ENCODE measurements at places on chromosomes 7 and 10.

DNA sequence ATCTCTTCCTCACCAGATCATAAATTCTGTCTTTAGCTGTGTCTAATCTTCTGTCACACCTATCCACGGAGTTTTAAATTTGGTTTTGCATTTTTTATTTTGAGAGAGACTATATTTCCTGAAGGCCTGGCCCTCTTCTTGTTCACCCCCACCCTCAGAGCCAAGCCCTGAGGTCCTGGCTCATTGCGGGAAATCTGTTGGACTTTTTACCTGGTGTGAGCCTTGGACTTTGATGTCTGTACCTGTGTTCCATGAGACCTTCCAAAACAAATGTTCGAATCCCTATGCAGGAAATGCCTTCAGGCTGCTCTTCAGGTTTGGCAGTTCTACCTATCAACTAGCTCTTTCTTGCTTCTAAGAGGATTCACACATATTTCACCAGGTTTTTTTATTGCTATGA, 175.2 kb upstream of the GRB10 start:
- DNase-seq: no peak

DNA sequence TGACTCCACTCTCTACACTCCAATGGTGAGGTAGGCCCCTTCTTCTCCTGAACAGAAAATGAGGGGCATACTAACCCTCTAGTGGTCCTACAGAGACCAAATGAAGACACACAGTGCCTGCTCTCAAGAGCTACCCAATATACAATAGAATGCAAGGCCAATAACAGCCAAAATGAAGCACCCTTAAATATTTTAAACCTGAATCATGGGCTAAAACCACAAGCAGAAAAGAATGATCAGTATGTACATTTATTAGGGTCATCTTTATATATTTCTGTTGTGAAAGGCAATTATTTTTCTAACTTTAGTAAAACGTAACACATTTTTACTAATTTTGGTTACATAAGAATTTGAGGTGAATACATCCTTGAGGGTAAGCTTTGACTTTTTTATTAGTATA, 49.9 kb upstream of the COL1A2 start:
- no peak for DNase-seq

- DNase-seq: no peak
Measured at GRCh38 chr10:62894156-62894555, 78.0 kb upstream of the EGR2 start.

- no peak for DNase-seq
Measured at GRCh38 chr7:35729061-35729783, 34.3 kb upstream of the HERPUD2 start.

GRCh38 chr10:128511284-128511683, 385.1 kb upstream of the MKI67 start:
- DNase-seq: no peak

DNA sequence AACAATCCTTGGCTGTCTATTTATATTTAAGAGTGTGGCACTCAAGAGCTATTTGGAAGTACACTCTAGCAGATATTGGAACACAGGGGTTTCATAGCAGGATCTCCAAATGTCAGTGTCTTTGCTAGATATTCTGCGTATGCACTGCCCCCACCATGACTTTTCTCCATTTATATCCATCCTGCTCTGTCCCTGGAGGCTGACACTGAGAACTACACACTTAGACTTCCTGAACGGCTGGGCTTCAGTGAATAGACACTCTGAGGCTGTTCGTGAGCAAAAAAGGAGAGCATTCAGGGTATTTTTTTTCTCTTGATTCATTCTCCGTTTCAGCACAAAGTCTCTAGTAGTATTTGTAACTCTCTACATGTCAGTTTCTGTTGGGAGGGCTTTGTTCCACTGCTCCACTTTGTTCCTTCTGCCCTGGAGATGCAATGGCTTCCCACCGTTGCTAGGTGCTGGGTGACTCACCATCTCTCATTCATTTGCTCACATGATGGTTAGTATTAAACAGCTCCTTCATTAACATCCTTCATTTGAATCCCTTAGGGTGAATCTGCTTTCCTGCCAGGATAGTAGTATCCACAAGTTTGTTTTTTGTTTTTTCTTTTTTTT, 155.9 kb upstream of the SLC13A1 start:
- DNase-seq: no peak

- peak; percentile 85 for DNase-seq
Measured at GRCh38 chr10:128047351-128047750, 78.9 kb downstream of the MKI67 start.

GRCh38 chr7:36266683-36267082, 113.6 kb downstream of the EEPD1 start:
- DNase-seq: peak; percentile 24

- no peak for DNase-seq
Measured at GRCh38 chr7:98300595-98301372, 19.3 kb downstream of the BRI3 start.

DNA sequence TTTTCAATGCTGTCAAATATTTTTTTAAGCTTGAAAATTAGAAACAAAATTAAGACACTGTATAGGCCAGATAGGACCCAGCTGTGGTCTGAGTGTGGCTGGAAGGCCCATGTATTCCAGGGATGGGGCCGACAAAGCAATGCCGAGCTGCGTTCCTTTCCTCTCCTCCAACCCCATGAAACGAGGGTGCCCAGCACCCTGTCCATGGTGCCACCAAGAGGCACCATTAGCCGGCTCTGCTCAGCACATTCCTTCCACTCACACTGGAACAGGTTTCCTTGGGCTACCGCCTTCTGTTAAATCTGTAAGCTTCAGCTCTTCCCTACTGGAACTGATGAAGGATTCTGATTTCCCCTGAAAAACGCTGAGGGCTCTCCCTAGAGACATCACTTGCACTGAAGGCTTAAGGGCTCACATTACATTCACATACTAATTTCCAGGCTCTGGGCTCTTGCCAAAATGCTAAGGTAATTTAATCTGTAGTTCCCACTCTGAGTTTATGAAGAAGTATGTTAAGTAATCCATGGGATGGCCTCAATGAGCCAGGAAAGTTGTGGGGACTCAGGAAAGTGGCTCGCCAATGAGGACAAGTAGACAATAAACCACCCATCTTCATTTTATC, 73.7 kb upstream of the CAMK2B start:
- no peak for DNase-seq

DNA sequence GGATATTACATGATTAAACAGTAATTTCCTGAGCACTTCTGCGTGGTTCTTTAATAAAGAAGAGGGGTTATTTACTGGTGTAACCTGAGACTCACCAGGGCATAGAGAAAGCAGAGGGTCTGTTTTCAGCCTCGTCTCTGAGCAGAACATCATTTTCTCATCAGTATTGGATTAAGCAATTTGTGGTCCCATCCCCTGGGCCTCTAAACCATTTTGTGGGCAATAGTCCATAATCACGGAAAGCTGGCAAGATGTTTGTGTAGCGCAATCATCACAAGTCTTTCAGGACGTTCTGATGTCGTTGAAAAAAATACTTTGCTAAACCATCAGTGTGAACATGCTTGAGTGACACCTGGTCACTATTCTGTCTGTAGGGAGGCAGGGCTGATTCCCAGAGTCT, 37.1 kb upstream of the SEC61G start:
- DNase-seq: no peak

DNA sequence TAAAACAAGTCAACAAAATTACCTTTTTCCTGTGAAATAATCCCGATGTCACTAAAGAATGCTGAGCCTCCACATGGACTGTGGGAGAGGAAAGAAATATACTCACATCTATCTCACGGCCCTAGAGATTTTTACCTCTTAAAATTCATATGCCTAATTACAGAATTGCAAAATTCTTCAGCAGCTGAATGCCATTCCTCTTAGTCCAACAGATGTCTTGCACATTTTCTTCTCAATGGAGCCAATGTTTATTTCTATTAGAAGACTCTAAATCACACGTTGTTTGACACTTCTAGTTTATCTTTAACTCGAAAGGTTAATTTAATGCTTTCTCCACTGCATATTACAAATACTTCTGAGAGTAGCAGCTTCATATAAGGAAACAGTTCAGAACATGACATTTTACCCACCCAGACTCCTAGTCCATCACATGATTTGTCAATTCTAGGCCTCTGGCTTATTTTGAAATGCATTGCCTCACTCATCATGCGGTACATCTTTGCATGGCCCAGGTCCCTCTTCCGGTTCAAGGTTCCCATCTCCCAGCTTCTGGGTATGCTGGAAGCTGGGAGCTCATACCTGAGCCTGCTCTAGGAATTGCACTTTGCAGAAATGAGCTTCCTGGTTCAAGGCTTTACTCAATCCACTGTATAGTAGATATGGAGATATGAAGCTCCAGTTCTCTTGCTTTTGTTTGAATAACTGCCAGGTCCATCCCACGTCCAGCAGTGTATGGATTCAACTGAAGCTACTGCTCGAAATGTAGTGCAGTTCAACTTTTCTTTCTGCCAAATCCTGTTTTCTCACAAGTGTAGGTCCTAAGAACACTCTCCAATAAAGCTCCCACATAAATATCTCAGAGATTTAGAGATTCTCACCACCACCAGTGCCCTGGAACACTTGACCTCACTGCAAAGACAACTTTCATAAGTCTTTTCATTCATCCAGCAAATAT, 306.2 kb downstream of the GPR37 start:
- DNase-seq: peak; percentile 66

DNA sequence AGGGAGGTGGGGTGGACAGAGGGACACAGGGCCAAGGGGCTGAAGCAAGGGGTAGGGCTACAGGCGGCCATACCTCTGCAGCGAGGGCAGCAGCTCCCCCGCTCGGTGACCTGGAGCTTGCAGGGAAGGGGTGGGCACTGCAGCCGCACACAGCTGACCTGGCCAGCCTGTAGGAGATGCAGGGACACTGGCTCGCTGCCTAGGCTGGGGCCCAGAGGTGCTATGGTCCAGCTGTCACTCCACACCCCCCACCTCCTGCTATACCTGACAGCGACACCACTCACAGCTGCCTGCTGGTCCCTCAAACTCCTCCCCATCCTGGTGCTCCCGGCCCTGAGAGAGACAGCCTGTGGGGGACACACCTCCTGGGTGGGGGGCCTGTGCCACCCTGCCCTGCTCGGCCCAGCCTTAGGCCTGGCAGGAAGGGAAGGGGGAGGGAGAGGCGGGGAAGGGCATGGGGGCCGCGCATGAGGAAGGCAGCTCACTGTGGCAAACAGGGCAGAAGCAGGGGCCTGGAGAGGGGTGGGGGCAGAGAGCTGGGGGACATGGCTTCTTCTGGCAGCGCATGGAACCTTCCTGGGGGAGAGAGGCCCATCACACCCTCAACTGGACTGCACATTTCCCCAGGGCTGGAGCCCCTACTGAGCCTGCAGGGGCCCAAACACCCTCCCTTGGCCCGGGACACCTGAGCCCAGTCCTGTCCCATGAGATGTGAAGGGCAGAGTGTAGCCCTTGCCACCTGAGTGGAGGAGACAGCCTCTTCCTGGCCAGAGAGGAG, 23.9 kb downstream of the ATP6V1F start:
- DNase-seq: peak; percentile 61

DNA sequence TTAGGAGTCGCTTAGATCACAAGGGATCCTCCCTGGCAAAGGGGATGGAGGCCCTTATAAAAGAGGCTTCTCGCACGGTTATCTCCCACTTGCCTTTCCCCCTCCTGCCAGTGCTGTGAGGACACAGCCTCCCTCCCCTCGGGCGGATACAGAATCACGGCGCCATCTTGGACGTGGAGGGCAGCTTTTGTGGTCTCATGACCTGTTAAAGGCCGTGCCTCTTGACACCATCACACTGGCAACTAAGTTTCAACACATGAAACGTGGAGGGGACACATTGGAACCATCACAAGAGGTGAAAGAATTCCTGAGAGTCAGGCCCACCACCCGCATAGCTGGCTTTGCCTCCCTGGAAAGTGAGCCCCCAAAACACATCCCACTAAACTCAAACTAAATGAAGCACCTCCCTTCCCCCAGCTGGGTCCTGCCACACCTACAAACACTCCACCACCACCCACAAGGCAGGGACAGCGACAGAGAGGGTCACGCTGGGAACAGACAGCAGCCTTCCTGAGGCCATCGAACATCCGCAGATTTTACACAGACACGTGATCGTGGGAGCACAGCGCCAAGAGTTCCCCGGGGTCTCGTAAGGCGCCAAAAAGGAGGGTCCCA, 110.6 kb downstream of the TCERG1L start:
- peak; percentile 40 for DNase-seq

DNA sequence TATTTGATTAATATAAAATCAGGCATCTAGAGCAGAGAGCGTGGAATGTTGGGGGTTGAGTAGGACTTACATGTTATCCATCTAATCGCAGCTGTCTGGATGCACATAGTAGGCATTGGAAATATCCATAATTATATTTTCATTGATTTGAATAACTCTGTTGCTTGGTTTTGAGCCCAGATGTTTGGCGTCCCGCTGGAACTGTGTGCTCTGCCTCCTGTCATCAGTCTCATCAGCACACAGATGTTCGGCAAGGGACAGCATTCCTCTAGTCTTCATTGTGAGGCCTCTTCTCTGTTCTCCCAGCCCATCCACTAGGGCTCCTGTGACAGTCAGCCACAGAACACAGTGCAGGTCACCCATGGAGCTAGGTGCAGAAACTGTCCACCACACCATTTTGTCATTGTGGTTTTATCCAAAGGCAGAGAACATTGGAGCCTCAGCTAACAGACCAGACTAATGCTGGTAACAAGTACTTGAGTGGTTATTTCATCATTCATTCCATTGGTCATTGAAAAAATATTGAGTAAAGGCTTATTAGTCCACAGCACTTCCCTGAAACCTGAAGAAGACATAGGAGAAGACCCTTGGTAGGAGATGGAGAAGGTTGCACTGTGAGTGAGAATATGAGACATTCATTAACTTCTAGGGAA, 927.4 kb downstream of the LRMDA start:
- DNase-seq: no peak

DNA sequence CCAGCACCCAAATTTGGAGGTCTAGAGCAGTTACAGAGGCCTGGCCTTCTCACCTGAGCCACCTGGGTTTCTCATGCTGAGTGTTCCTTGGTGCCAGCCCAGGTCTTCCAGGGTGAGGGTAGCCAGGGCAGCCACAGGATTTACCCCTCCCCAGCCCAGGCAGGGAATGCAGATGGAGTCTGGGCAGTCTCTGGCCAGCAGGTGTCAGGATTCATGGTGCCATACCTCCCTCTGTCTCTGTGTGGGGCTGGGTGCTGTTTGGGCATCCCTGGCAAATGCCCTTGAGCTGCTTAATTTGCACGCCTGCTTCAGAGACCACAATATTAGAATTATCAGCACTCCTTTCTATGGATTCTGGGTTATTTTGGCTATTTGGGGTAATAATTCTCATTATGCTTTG, 246.7 kb downstream of the GFRA1 start:
- no peak for DNase-seq

- no peak for DNase-seq
Measured at GRCh38 chr7:108145401-108145800, 15.2 kb upstream of the LAMB4 start.

DNA sequence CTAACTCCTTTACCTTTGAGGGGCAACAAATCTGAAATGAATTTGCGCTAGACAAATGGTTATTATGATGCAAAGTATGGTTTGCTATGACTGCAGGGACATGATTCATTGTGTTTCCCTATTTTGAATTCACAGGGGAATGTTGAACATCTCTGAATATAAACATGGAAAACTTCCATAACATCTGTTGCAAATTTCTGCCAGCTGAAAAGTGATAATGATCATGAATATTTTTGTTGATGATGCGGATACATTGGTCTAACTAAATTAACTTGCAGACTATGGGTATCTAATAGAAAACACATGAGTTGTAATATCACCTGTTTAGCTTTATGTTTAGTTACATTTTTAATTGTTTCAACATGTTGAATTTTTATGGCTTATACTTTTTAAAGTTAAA, 1325.5 kb downstream of the REEP3 start:
- no peak for DNase-seq

All from sigmoid colon (tissue), 7 donors.